Activated CD8-positive, alpha-beta memory T cell treated with anti-CD3 and anti-CD28 coated beads, Interleukin-2, amount 10 ng/mL, durations not matched to agents 7 days and 5 days (primary cell): ENCODE measurements at places on chromosomes 6 and 20. TPM values are rescaled to one million over a fixed set of nuclear protein-coding genes. Genes with fewer than 3 reads are reported as not detected.

Gene MAP7
- 0.59 TPM for total RNA-seq

Gene HTR1B
- not detected for total RNA-seq

Gene PBOV1
- not detected for total RNA-seq

Gene PLCB4
- total RNA-seq: not detected

Gene SRXN1
- total RNA-seq: 17.7 TPM

Gene TAPBP
- total RNA-seq: 207 TPM

Gene EFCAB8
- 1.1 TPM for total RNA-seq

Gene CALHM6
- total RNA-seq: 3.8 TPM

Gene MUC21
- not detected for total RNA-seq

Gene TP53TG5
- not detected for total RNA-seq

Gene CNR1
- not detected for total RNA-seq

Gene SLC52A3
- not detected for total RNA-seq

Gene CRIP3
- total RNA-seq: 0.66 TPM

Gene PNLDC1
- total RNA-seq: 1.4 TPM

Gene AVP
- total RNA-seq: not detected

Gene COL19A1
- 0.40 TPM for total RNA-seq

Gene C6orf52
- total RNA-seq: 2.5 TPM

Gene DNMT3B
- 4.7 TPM for total RNA-seq

Gene ENPP1
- 0.47 TPM for total RNA-seq

Gene IRAK1BP1
- 2.6 TPM for total RNA-seq

Gene RIPPLY2
- not detected for total RNA-seq

Gene CHD6
- total RNA-seq: 33.5 TPM

Gene MOXD1
- 0.45 TPM for total RNA-seq

Gene TCF15
- total RNA-seq: not detected

Gene HCK
- total RNA-seq: not detected

Gene HLA-DMB
- 31.2 TPM for total RNA-seq

Gene MDFI
- not detected for total RNA-seq

Gene NRSN1
- total RNA-seq: not detected
